Activated CD4-positive, alpha-beta T cell treated with anti-CD3 and anti-CD28 coated beads, Interleukin-2, amount 50 U/mL, for 24 hours (primary cell): ENCODE measurements at places on chromosomes 16 and 17.

DNA sequence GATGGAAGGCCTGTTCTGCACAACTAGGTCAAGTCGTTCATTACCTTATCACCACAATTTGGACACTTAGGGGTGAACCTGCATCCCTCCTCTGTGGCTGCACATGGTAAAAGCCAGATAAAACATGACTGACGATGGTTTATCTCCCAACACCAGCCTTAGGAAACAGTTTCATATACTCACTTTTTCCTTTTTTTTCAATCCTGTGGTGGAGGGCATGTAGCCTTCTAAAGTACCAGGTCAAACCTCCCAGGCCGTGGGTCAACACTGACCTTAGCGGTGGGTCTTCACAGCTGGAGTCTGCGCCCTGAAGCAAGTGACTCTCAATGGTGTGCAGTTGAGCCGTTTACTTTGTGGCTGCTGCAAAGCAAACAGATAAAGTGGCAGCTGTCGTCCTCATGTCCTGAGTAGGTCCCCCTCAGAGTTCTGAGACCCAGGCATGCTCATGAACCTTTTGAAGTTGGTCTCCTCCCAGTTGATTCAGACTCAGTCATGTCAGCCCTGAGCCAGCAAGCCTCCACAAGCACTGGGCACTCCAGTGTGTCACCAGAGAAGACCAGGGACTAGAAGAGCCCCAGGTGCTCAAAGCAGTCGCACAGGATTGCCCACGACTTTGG, 5.9 kb downstream of the FAHD1 start:
- DNase-seq: no peak

DNA sequence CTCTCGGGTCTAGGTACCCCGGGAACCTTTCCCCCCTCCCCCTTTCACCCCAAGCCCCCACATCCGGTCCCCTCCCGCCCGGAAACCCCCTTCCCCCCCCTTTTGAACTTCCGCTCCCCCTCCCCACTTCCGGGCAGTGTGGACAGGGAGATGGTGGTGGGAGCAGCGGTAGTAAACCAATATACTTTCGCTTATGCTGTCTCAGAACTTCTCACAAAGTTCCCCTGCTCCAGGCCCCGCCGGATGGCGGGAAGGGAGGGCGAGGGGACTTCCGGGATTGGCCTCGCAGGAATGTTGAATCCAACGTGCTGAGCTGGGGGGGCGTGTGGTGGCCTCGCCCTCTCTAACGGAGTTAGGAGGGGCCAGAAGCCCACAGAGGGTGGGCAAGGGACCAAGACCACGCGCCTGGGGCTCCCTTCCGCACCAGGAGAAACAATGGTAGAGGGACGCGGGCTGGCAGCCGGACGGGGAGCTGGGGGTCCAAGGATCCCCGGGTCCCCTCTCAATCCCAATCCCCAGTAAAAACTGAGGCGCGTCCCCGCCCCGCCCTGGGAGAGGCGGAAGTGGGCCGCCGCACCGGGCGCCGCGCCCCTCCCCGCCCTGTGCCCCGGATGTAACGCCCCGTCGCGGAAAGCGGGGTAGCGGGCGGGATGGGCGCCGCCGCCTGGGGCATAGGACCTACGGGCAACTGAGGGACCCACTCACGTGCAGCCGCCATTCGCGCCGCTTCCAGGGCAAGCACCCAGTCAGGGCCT, 742 bp downstream of the PFN1 start:
- DNase-seq: peak; percentile 59

- no peak for DNase-seq
These were observed 15.4 kb downstream of the SLC25A10 start for GRCh38 chr17:81727324-81728031.

- no peak for DNase-seq
These were observed 174.3 kb downstream of the UTP18 start for GRCh38 chr17:51434434-51435170.

- DNase-seq: no peak
These were observed 1426.1 kb upstream of the CDH8 start for GRCh38 chr16:63462316-63462715.

DNA sequence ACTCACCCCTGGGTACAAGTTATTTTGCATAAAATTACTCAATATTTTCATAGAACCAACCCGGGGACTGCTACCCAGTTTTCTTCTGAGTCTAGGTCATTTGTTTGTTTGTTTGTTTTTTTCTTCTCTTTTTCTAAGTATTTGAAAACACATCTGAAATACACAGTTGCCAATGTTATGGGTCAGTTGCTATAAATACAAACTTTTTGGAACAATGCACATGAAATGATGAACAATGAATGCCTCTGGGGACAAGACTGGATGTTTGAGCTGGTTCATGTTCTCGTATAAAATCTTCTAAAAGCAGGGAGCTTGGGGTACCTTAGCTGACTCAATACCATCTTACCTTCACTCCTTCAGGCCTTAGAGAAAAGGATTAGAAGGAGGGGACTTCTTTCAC, 30.5 kb downstream of the TMEM238L start:
- DNase-seq: no peak

GRCh38 chr17:40283662-40284061, 4.0 kb upstream of the CDC6 start:
- peak; percentile 45 for DNase-seq

DNA sequence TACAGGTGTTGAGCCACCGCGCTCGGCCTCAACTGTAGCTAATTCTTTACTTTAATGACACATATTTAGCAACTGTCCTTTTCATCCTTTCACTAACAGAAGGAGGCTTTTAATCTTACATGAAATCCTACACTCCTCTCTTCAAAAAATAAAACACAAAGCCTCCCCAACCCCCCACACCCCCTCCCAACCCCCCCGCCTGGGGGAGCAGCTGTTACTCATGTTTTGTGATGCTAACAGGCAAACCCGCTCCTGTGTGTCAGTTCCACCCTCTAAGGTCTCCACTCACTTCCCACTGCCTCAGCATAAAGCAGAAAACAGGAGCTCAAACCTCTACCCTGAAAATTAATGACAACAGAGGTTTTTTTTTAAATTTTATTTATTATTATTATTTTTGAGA, 55.4 kb upstream of the SLC25A19 start:
- peak; percentile 16 for DNase-seq

DNA sequence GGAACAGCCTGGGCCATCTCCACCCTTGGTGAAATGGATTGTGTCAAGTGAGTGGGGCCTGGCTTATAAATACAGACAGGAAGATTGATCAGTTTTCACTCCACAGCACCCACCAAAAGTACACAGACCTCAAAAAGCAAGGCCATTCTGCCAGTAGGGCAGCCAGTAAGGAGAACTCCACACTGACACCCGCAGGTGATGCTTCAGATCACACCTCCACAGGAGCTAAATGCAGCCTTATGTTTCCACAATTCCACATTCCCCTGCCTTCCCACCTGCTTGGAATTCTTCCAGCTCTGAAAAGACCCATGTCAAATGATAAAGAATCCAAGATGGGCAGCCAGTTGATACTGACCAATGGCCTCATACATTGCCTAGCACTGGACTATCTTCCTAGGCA, 191.1 kb downstream of the ZFHX3 start:
- DNase-seq: no peak

GRCh38 chr16:30600215-30600614, 10.0 kb downstream of the ZNF689 start:
- no peak for DNase-seq

GRCh38 chr17:27526604-27527002, 70.4 kb downstream of the KSR1 start:
- no peak for DNase-seq
